ENCODE measurements at places on chromosomes 12 and 14.

DNA sequence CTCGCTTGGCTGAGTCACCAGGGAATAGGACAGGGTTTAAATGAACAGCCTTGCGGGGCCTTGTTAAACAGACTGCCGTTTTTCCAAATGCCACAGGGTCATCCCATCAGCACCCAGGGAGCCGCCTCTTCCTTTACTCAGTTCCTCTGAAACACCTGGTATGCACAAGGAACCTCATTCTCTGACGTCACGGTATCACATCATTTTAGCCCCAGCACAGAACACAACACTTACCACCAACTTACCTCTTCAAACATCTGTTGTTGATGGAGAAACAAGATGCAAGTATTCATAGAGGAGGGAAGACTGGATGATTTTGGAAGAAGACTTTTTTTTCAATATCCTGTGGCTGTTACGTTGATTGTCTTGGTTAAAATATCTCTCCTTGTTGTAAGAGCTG is 535.3 kb upstream of the TMEM132C start:
- DNase-seq: no peak

GRCh38 chr14:102883089-102883541 is 39.3 kb upstream of the AMN start:
- DNase-seq: no peak

DNA sequence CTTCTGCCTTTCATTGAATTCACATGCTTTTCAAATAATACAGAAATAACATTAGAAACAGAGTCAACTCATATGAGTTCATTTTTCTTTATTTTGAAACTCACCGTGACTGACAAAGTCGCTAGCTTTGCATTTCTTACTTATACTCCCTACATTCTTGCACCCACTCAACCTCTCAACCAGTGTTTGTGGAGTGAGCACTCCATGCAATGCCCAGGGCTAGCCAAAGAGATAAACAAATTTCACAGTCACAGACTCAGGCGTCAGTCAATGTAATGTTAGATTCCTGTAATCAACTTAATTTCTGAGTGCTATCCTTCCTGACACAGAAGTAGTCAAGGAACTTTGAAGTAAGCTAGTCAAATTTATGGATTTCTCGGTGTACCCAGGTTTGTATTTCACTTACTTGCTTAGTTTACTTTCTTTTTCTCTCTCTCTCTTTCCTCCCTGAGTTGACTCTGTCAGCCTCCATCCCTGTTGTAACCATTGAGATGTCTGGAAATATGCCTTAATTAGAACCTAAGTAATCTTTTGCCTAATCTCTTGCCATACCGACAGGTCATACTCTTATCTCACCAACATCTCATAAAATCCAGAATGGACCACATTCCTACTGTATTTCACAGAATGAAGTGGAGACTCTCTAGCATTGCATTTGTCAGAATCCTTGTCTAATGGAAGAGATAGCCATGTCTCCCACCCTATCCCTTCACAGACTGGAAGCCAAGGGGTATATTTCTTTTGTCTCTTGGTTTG is 413.0 kb downstream of the AEBP2 start:
- DNase-seq: no peak

DNA sequence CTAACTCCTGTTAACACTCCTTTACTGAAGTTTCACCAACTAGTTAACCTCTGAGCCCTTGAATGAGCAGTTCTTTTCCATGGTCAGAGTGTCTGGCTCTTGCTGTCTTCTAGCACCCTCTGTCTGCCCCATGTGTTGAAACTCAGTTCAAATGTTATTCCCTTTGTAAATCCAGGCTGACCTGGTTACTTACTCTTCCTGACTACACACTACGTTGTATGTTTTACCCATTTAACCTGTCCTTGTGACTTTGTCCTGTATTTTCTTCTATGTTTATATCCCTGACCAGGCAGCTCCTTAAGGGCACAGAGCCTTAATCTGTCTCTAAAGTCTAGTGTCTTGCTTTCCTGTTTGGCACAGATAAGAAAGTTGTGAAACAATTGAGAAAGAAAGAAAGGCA is 389.0 kb upstream of the RPL10L start:
- DNase-seq: no peak

GRCh38 chr14:68476212-68477109 is 316.4 kb downstream of the ZFP36L1 start:
- DNase-seq: no peak

- no peak for DNase-seq
Measured at GRCh38 chr12:131202592-131203378, 249.1 kb downstream of the ADGRD1 start.

GRCh38 chr14:96782436-96782835 is 14.7 kb upstream of the VRK1 start:
- no peak for DNase-seq

DNA sequence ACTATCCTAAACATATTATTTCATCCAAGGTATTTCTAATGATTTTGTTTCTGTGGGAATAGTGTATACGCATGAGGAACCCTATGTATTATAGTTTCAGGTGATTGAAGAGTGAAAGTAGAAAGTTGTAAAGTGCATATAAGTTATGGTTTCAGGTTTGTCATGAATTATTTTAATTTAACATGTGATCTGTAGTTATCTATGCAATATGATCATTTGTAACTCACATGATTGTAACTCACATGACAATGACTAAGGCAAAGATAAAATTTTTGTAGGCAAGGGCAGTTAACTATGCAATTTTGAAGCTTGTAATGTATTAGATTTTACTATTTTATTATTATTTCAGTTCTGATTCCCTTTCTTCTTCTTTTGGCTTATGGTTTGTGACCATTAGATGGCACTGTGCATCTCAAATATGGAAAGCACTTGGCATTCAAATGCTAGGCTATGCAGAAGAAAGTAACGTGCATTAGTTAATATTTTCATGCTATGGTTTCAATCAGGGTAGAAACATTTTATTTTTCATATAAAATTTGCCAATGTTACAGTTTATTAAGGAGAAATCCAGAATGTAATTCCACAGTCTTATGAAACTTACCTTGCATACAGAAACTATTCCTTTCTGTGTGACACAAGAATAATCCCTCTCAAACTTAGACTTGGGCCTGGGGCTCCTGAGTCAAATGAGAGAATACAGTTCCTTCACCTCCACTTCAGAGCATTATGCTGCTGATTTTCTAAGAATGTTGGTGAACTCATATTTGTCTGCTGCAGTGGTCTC is 15.8 kb upstream of the TMEM30B start:
- DNase-seq: peak; percentile 37

DNA sequence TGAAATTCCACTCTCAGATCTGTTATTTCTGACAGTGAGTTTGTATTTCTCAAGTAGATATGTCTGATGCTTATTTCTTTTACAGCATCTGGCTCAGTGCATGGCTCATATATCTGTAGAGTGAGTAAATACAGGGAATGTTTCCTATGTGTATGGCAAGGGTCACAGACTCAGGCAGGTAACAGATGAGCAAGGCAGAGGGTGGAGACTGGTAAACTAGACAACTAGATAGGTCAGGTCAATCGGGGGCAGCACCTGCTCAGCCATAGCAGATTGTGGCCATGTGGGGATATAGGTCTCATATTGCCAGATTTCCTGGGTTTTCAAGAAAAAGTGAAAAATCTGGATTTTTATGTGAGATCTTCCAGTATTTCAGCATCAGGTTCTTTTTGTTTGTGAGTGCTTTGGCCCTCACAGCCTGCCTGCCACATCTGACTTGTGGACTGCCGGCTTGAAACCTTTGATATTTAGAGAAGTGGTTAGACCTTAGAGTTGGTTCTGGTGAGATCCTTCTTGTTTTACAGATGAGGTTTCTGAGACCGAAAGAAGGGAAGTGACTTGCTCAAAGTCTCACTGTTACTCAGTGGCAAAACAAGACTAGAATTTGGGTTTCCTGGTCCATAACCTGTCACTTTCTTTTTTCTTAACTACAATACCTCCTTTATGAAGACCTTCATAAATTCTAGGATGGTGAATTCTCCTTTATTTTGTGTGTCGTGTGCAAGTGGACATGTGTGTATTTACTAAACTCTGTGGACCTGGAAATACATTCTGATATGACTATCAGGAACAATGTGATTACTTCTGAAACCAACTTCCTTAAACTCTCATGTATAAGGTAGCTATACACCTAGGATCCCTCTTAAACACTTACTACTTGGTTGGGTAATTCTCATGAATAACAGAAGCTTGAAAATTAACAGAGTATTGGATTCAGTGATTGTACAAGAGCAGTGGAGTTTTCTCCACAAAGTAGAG is 34.4 kb downstream of the PROX2 start:
- no peak for DNase-seq

DNA sequence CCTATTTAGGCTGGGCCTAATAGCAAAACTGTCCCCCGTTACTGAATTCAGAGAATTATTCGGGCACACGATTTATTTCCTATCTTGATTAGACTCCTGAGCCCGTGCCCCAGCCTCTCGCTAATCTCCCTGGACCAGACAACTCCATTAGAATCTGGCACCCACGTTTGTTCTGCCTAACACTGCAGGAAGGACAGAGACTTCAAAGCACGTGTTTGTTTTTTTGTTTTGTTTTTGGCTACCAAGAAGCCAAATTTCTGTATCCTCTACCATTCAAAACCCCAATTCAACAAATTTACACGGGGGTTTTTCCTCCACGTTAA is 4.8 kb downstream of the USP44 start:
- DNase-seq: no peak

DNA sequence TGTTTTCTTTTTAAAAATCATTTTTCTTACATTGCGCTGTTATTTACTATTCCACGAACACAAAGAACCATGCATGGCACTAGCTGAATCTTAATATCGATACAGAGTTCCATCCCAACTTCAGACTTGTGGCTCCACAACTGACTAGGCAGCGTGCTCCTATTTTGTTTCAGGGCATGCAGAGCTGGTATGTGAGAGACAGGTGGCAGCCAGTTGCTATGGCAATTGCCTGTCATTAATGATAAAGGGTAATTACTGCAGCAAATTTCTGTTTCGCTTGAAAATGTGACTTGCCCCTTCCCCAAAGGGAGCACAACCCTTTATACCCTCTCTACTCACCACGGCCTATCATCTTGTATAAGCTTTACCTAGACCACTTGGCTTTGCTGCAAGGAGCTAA is 113.1 kb upstream of the G2E3 start:
- no peak for DNase-seq

DNA sequence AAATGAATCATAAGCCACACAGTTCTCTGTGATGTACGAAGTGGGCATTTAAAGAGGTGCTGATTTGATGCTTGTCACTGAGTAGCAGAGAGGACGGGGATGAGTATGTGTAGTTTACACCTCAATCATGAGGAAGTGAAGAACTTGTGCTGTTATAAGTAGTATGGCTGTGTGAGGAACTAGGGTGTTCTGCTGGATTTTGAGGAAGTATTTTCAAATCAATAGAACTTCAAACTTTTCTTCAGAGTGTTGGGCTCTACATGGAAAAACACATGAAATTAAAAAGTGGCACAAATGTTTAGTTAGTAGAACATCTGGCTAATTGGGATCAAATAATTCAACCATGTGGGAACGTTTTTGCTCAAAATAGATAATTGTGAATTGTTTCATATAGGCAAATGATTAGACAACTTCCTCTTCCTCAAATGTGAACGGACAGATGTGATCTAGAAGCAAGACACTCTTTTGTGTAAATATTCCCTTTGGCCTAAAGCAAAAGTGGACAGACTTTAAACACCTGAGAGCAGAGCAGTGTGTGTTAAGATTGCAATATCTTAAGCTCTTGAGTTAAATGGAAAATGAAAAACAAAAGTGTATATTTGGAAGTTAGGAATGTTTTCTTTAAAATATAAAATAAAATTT is 168.5 kb downstream of the NAV3 start:
- no peak for DNase-seq

DNA sequence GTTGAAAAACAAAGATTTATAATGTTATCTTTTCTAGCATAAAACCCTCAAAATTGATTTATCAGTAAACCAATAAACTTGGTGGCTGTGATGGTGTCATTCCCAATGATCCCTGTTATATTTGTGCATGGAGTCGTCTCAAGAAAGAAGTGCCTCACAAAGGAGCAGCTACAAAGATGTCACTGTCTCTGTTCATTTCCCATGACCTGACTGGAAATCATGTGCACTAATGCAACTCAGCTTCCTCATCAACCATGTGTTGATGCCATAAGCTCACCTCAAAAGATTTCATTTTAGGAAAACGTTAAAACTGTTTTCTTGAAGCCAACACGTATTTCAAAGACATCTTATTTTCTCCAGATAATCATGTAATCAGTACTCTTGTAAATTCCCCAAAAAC is 28.8 kb downstream of the CLEC1A start:
- no peak for DNase-seq

DNA sequence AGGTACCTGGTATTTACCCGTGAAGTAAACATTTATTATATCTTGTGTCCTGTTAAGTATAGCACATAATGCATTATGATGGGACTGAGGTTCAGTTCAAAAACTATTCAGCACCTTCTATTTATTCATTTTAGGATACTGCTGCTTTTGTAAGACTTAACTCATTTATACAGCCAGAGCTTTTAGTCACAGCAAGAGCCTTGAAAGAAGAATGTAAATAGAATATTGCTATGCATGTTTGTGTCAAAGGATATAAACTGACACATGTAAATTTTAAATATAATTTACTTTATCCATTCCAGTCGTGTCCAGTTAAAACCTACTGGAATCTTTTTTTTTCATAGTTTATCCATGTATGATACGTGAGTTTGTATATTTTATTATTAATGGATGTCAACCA is 168.8 kb downstream of the FUT8 start:
- no peak for DNase-seq

DNA sequence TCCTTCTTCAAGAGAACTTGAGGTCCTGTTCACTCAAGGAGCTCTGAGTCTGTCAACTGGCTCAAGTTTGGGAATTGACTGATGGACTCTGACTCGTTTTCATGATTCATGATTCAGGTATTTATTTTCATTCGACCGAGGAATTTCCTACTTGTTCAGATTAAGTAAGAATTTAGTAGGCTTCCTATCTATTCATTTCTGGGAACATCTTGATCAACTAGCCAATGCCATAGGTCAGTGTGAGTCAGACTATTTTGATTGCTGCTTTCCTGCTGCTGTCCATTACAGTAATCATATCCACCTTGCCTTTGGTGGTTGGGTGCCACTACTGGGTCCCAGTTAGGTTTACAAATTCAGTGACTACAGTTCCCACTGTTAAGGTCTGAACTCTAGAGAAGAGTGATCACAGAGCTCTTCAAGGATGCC is 6.1 kb downstream of the FAM186A start:
- DNase-seq: peak; percentile 71

DNA sequence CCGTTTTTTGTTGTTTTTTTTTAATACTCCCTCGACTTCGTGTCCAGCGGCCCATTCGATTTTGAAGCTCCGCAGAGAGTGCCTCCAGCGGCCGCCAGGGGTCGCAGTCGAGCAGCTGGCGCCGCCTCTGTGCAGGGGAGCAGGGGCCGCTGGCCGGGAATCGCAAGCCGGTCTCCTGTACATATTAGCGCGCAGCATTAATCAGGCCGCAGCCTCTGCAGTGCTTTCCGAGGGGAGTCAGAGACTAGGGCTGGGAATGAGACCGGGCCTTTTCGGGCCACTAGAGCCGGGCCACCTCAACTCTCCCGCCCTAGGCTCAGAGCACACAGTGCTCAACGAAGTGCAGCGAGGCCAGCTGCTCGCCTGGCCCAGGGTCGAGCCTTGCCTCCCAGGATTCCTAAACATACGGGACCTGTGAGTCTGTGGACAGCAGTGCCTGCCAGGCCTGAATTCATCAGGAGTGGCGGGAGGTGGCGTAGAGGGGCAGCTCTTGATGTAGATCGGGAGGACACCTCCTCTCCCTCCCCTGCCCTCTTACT is 81.8 kb downstream of the EMP1 start:
- no peak for DNase-seq

Data from pulmonary artery endothelial cell (primary cell).